Activated naive CD8-positive, alpha-beta T cell treated with anti-CD3 and anti-CD28 coated beads, Interleukin-2, amount 10 ng/mL, durations not matched to agents 7 days and 5 days (primary cell): ENCODE measurements at places on chromosomes 11 and 22. TPM values are rescaled to one million over a fixed set of nuclear protein-coding genes. Genes with fewer than 3 reads are reported as not detected.

Gene C11orf97
- total RNA-seq: not detected

Gene KCTD14
- total RNA-seq: 0.22 TPM

Gene OR51V1
- total RNA-seq: not detected

Gene KCNC1
- total RNA-seq: not detected

Gene ARHGEF12
- total RNA-seq: 15.8 TPM

- no peak for DNase-seq
These were observed 33.9 kb downstream of the ARHGAP1 start for GRCh38 chr11:46666516-46666915.

DNA sequence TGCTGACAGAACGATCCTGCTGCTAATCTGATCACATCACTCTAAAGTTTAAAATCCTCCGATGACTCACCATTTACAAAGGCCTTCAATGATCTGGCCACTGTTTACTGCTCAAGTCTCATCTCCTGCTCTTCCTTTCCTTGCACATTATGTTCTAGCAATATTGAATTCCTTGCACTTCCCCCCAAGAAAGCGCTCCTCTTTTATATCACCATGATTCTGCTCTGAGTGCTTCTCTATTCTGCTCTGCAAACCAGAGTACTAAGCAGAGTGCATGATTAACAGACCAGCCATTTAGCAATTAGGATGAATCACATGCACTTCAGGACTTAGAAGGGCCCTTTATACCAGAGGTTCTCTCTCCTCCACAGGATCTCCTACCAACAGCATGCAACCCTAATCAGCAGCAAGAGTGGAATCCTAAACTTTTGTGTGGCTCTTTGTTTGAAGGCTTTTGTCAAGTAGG is 1122.8 kb upstream of the CCDC90B start:
- no peak for DNase-seq

- no peak for DNase-seq
These were observed 10.1 kb downstream of the ATP5MG start for GRCh38 chr11:118411530-118411929.

DNA sequence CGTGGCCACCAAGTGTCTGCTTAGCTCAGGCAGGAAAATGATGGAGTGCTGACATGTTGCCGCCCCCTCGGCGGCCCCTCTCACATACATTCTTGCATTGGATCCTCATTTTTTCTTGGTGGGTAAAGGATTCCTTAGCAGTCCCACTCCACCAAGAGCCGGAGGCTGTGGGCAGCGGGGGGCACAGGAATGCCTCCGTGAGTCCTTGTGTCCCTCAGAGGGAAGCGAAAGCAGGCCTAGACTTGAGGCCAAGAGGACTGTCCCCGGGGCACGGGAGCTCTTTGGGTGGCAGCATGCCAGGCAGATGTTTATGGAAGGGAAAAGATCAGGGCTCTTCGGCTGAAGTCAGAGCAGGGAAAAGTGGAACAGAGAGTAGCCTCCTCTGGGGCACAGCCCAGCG is 21.6 kb downstream of the LRFN4 start:
- DNase-seq: no peak

GRCh38 chr11:121035780-121036179 is 11.9 kb downstream of the TBCEL start:
- DNase-seq: no peak

GRCh38 chr11:104668797-104669463 is 229.3 kb downstream of the CASP12 start:
- no peak for DNase-seq

DNA sequence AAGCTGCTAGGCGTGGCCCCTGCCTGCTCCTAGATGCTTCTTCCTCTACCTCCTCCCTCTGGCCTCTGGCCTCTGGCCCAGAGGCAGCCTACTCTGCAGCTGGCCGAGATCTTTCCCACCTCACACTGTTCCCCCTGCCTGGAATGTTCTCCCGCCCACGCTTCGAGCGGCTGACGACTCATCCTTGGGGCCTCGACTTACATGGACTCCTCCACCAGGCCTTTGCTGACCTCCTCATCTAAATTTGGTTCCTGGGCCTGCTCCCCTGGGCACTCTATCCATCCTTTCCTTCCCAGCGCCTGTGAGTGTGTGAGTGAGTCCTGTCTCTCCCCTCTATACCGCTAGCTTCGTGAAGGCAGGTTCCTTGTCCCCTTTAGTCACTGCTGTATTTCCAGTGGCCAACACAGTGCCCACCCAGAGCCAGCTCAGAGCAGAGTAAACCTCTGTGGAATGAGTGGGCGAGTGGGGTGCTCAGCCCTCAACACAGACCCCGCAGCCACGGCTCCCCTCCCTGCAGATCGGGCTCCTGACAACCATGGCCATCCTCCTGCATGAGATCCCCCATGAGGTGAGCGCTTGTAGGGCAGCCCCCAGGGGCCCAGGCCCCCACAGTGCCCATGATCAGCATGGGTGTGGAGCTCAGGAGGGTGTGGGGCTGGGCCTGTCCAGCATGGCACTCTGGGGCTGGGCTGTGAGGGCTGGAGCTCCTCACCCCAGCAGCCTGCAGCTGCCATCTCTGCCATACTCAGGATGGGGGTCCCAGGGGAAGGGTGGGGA is 5.7 kb downstream of the SLC39A13 start:
- DNase-seq: no peak

DNA sequence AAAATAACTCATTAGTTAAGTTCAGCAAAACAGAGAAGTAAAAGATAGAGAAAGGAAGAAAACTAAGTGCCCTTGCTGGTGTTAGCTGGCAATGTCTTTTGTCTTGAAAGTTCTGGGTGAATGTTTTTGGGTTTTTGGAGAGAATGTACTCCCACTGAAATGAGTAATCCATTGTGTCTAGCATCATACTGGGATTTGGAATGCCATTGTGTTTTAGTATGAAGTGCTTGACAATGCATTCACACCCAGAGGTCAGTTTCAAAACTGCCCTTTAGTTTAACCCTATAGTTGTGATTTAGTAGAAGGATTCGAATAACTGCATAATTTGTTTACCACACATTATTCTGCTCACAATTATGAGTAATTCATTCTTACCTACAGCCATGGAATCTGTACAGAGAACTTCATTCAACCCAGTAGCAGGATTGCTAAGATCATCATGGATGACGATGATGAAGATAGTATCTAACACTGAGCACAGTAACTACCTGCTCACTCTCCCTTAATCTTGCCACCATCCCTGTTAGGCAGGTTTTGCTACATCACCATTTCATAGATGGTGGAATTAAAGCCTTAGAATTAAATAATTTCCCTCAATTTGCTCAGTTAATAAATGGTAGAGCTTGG is 33.9 kb downstream of the MAML2 start:
- DNase-seq: no peak

DNA sequence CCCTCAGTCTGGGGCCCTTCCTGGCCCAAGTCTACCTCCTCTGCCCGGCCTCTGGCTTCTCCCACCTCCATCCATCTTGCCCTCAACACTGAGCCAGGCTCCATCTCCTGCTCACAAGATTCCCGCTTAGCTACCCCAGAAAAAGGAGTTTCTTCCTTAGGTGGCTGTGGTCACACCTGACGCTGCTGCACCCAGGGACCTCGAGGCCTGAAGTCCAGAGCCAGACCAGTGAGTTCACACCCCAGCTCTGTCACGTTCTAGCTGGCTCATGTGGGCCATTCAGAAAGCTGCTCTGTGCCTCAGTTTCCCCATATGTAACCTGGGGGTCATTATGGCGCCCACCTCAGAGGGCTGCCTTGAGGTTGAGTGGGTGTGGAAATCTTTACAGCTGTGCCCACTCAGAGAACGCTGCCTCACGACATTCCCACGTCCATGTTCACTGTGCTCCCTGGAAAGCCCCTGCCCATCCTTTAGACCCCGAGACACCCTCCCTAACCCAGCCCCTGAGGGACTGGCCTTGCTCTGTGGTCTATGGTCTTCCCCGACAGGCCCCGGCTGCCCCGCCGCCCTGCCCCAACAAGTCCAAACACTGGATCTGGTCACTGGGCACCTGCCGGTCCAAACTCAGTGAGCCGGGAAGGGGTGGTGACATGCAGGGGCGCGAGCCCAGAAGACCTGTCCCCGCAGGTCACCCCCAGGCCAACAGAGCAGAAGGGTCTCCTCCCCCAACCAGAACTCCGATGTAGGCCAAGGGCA is 9.8 kb downstream of the PLXNB2 start:
- DNase-seq: no peak

GRCh38 chr22:17133137-17133536 is 12.0 kb upstream of the TMEM121B start:
- DNase-seq: no peak

- DNase-seq: no peak
These were observed 54.9 kb downstream of the ARHGAP8 start for GRCh38 chr22:44807232-44807631.

DNA sequence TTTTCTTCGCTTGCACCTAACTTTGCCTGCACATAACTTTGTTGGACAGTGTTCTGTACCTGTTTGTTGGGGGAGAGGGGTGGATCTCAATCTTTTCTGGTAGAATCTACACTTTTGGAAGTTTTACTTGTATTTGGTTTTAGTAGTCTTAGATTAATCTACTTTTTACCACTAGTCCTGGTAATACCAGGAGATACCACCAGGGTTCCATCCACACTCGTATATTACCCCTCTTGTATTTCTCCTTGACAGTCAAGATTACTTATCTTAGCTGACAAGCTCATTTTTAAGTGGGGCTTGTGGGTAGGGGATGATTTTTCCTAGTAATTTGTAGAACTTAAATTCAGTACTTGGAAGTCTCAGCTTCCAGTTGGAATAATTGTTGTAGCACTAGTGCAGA is 37.3 kb upstream of the TECTA start:
- DNase-seq: no peak
